Right atrium auricular region (tissue), 2 donors: ENCODE measurements at places on chromosomes 12 and 14.
A peak's percentile ranks its signal among the peaks of the same experiment; 100 is the strongest.

DNA sequence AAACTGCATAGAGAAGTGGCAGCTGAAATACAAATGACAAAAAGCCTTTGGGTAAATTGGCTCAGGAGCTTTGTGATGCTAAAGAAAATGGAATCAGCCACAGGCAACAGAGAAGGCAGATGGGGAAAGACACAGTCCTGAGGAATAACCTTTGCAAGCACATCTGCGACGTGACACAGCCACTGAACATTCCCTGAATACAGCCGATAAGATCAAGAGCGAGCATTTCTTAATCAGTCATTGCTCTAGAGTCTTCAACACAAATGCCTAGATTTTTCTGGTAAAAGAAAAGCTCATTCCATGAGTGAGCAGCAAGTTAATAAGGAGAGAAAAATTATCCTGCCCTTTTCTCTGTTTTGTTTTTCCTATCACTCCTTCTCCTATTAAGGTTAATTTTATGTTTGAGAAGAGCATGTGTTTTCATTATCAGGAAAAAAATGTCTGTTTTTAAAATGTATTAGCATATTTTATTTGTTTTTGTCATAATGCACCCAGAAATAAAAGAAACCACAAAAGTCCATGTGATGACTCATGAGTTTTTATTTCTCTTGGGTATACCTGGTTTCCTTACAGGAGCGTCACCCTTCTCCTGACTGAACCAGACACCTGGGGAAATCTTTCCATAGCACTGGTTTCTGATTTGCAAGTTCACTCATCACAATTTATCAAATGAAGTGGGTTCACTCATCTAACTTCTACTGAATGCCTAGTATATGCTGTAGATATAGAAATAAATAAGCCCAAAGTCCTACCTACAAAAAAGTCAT lies 45.4 kb upstream of the PCED1B start:
- DNase-seq: no peak

DNA sequence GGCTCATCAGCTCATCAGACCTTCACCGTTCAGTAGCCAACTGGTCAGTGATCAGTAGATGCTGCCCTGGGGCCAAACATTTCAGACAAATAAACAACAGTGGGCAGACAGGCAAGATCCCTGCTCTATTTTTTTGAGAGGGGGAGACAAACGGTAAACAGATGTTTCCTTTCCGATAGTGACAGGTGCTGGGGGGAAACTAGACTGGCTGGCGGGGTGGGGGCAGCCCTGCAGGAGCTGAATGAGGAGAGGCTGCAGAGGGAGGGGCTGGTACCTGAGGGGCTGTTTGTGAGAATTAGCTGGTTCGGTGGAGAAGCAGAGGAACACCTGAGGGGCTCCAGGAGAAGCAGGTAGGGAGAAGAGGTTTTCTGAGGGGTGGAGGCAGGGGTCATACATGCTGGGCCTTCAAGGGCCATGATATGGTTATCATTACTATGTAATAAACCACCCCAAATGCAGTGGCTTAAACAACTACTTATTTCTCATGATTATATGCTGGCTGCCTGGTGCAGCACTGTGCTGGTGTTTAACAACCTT lies 8.2 kb upstream of the GOLGA3 start:
- no peak for DNase-seq

- DNase-seq: no peak
Observed at GRCh38 chr14:96145116-96145864, 59.3 kb upstream of the BDKRB2 start.

- DNase-seq: no peak
Observed at GRCh38 chr14:98931126-98931525, 340.9 kb downstream of the BCL11B start.

- no peak for DNase-seq
Observed at GRCh38 chr12:69252033-69252432, 12.7 kb downstream of the CPSF6 start.

DNA sequence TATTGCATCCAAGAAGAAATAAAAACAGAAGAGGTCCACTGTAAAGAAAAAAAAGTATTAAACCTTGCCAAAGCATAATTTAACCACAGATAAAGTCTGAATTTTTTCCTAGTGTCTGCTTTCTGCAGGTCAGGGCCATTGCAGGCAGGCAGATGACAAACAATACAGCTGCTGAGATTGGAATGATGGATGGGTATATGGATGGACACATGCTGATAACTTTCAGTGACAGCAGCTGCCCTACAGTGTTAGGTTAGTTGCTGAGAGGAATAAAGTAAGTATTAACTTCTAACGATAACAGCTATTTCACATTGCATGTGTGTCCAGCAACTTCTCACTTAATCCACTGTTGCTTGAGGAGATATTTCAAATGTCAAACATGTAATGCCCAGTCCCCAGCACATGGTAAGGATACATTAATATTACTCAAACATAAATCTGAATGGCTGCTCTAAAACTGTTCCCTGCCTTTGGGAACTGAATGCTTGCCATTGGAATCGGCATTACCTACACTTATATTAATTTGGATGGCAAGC lies 515.3 kb downstream of the RMST start:
- no peak for DNase-seq

GRCh38 chr12:47277972-47278448 lies 198.3 kb upstream of the AMIGO2 start:
- DNase-seq: no peak

DNA sequence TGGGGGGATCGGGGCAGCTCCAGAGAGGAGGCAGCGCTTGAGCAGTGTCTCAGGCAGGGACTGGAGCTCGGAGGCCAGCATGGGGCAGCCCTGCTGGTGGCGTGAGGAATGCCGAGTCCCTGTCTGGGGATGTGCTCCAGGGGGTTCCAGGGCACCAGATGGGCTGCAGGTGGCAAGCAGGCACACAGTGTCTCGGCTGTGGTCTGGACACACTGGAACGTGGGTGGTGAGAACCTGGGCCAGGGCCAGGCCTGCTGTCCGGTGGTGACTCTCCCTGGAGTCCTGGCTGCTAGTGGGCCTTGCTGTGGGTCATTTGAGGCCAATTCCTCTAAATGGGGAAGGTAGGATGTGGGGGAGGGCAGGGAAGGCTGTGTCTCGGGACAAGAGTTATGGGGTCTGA lies 199.4 kb upstream of the RTL1 start:
- peak; percentile 34 for DNase-seq

GRCh38 chr12:65472079-65472478 lies 193.6 kb downstream of the MSRB3 start:
- DNase-seq: no peak
